ENCODE measurements at places on chromosomes 3 and 15.

GRCh38 chr3:142563496-142563997 lies 15.0 kb downstream of the ATR start:
- no peak for DNase-seq

GRCh38 chr3:445960-446359 lies 249.4 kb downstream of the CHL1 start:
- DNase-seq, result no peak

DNA sequence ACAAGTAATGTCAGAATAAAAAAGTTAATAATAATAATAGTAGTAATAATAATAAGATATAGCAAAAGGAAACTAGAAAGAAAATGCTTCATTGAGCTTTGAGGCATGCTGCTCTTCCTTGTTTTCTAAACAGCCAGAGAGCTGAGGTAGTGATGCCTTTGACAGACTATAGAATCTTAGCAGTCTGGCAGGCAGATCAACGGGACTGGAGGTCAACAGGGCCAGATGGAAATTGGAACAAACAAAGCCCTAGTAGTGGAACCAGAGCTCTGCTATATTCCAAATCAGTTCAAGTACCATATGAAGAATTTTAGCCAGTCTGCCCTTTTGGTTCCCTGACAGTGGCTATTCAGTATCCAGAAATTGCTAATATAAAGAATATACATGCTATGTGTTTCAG lies 278.6 kb downstream of the NLGN1 start:
- no peak for DNase-seq

DNA sequence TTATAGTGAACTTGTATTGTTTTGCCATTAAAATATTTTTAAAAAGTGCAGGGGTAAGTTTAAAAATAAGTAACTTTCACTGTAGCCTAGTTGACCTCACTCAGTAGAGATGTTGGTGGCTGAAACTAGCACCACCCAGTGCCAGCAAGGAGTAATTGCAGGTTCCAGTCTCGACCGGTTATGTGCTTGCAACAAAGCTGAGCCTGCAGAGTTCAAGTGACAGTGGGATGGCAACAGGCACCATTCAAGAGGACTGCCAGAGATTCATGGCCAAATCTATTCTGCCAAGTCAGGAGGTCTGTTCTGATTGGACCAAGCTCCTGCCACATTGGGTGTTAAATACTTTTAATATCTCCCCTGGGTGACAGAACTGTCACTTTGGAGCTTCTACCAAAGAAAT lies 2.7 kb downstream of the ADAMTS7 start:
- no peak for DNase-seq

GRCh38 chr3:184642631-184643285 lies 69.1 kb downstream of the MAGEF1 start:
- DNase-seq, result no peak

- no peak for DNase-seq
Measured at GRCh38 chr3:15284121-15284889, 48.1 kb downstream of the SH3BP5 start.

- no peak for DNase-seq
Measured at GRCh38 chr15:63345391-63345752, 36.3 kb downstream of the CA12 start.

- no peak for DNase-seq
Measured at GRCh38 chr3:128383316-128384235, 83.1 kb downstream of the DNAJB8 start.

GRCh38 chr3:42122261-42123011 lies 31.3 kb downstream of the TRAK1 start:
- DNase-seq, result no peak

DNA sequence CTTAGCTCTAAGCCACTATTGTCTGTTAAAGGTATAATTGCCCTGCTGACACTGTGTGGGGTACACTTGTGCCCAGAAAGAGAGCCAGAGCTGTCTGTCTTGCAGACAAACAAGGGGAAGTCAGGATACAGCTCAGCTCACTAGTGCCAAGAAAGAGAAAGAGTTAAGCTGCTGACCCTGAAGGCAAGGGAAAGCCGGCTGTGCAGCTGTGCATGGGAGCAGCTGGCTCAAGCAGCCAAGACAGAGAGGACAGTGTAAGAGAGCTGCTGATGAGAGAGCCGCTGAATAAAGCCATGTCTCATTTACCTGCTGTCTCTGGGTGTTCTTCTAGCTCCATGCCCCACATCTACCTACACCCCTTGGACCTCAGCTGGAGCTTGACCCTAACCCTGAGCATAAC lies 428.1 kb upstream of the NAALADL2 start:
- no peak for DNase-seq

- no peak for DNase-seq
Measured at GRCh38 chr3:108410531-108410984, 99.8 kb downstream of the MYH15 start.

DNA sequence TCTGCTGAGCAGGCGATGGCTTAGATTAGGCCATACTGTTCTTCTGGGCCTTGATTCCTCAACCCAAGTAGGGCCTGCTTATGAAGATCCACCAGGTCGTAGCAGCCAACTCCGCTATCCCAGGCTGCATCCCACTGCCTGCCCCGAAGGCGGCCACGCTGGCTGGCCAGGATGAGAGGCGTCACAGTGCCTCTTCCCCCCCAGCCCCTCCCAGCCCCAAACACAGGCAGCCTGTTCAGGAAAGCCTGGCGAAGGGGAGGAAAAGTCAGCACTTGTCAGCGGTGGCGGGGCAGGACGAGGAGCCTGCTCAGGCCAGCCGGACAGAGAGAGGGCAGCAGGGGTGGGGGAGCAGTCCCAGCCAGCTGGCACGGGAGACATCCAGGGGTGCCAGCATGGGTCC lies 11.2 kb downstream of the PTH1R start:
- DNase-seq, result no peak

GRCh38 chr15:72365844-72366243 lies 10.0 kb downstream of the HEXA start:
- DNase-seq, result no peak

DNA sequence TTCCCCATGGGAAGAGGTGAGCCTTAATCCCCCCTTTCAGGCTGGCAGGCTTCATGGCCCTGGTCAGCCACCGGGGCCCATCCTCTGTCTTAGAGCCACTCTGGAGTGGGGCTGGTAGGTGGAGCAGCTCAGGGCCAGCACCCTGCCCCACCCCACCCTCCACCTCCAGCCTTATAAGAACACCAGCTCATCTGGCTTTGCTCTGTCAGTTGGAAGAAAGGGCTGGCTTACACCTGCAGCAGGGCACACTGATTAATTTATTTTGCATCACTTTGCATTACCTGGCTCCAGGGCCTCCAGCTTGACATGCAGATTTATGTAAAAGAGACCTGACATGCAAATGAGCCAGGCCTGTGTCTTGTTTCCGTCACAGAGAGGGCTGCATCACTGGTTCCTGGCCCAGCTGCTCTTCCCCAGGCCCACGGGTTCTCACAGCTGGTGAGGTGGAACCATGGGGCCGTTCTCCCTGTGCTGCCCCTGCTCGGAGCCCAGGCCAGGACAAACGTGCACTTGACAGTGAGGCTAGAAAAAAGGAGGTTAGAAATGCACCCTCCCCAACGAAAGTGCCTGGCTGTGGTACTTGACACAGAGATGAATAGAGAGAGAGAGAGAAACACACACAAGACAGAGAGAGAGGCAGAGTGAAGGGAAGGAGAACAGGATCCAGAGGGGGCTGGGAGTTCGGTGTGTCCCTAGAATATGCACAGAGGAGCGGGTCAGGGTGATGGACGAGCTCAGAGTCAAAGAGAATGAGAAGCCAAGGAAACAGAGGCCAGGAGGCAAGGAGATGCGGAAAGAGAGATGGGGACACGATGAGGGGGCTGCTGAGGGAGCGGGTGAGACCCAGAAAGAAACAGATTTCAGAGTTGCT lies 44.5 kb upstream of the MAGEF1 start:
- DNase-seq, result no peak

GRCh38 chr3:154981664-154982063 lies 98.5 kb upstream of the MME start:
- DNase-seq, result no peak

- DNase-seq, result no peak
Measured at GRCh38 chr3:196063971-196064370, 17.9 kb downstream of the TFRC start.

DNA sequence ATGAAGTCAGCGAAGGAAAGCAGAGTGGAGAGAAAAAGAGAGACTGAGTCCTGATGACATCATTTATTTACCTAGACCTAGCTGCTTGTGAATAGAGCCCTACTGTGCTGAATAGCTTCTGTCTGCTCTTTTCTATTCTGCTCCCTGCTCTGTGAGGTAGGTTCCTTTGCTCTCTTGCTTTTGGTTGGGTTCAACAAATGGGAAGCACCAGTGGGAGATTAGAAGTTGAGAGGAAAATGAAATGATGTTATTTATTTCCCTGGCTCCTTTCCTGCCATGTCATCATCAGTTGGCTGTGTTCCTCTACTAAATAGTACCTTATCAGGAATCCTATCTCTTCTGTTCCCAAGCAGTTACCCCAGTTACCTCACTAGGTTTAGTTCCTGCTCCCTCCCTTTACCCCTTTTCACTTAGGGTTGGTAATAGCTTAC lies 23.5 kb downstream of the DTWD1 start:
- DNase-seq, result no peak

DNA sequence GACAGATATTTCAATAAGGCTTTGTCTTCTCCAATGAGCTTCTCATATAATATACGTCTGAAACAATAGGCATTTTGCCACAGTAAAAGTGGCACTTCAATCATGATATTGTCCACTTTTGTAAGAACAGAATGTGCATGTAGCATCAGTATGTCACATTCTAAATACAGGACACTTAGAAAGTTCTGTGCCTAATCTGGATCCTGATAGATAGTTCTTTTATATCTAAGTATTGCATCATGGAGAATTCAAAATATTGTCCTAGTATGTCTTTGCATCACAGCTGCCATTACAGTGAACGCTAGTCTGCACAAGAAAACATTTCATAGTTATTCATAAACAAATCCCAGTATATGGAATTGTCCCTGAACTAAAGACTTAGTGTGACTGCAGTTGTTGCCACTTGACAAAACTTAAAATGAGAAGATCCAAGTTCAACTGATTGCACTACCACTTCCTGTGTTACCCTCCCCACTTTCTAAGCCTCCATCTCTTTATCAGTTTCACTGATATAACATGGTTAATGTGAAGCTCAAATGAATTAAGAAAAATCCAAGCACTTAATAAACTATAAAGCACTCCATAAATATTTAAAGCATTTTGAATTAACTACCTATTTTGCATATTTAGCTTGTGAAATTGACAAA lies 19.6 kb downstream of the LRRFIP2 start:
- DNase-seq, result no peak

All from AG09319 (cell line).